Motor neuron (in vitro differentiated cells): ENCODE measurements at places on chromosomes 5 and 9. TPM values are rescaled to one million over a fixed set of nuclear protein-coding genes. Genes with fewer than 3 reads are reported as not detected.
A peak's percentile ranks its signal among the peaks of the same experiment; 100 is the strongest.

DNA sequence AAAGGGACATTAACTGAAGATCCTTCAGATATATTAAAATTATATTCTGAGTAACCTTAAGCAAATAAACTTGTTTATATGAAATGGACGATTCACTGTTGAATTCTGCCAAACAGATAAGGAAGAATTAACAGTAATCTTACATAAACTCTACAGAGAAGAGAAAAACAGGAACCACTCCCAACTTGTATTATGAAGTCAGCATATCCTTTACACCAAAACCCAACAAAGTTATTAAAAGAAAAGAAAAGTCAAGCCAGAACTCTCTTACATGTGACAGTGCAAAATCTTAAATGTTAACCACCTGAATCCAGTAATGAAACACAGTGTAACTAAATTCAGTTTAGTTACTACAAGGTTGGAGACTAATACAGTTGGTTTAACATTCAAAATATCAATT lies 185.8 kb downstream of the DEPDC1B start:
- no peak for ATAC-seq

- no peak for ATAC-seq
Measured at GRCh38 chr5:43619911-43620310, 16.9 kb downstream of the NNT start.

Gene AGXT2
- 0.27 TPM in 1 of 2 replicates, not detected in the other for total RNA-seq

- no peak for ATAC-seq
Measured at GRCh38 chr5:67636091-67636490, 439.5 kb upstream of the CD180 start.

DNA sequence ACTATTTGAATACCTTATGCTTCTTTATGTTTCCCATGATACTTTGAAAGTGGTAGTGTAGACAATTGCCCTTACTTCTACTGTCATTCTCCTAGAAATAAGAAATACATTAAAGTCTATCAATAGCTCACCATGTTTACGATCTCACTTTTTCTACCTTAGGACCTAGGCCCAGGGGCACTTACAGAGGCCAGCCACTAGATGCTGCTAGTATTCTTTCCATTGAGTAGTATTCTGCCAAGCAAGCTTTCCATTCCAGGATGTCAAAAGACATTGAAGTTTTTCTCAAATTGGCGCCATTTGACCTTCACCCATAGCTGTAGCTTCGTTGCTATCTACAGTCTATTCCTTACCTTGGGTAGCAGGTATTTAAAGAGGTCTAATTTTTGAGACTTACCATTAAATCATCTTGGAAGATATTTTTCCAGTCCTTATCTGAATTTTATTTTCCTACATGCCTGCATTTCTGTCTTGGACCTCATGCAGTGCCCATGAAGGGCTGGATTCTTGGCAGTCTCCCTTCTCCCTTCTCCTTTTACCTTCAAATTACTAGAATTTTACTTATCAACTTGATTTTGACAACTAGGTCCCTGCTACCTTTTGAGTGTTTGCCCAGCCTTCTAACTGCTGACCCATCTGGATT lies 246.0 kb upstream of the NUDT12 start:
- ATAC-seq, result peak; percentile 74

Gene PPWD1
- total RNA-seq, result 31.9 and 32.5 TPM in 2 replicates

Gene ITK
- total RNA-seq, result 0.81 and 1.0 TPM in 2 replicates

Gene QRFP
- 1.5 and 6.0 TPM in 2 replicates for total RNA-seq

- ATAC-seq, result peak; percentile 51
Measured at GRCh38 chr9:21919377-21920362, 74.5 kb downstream of the CDKN2A start.

Gene ELOVL7
- 0.21 and 0.50 TPM in 2 replicates for total RNA-seq

Gene ZDHHC11
- total RNA-seq, result 1.3 and 2.0 TPM in 2 replicates

DNA sequence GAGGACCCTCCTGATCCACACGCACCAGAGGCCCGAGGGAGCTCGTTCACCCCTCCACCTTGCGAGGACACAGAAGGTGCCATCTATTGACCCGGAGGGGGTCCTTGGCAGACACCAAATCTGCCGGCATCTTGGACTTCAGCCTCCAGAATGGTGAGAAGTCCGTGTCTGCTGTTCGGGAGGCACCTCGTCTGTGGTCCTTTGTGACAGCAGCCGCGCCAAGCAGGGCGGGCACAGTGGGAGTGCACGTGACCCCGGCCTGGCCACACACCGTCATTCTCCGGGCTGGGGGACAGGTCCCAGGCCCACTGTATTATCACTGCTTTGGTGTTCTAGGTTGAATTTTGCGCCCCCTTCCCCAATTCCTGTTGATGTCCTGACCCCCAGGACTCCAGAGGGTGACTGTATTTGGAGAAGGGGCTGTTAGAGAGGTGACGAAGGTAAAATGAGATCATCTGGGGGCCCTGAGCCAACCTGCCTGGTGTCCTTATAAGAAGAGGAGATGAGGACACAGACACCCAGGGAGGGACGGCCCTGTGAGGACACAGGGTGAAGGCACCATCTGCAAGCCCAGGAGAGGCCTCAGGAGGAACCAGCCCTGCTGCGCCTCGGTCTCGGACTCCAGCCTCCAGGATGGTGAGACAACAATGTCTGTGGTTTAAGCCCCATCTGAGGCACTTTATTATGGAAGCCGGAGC lies 15.7 kb downstream of the LPCAT1 start:
- ATAC-seq, result no peak

DNA sequence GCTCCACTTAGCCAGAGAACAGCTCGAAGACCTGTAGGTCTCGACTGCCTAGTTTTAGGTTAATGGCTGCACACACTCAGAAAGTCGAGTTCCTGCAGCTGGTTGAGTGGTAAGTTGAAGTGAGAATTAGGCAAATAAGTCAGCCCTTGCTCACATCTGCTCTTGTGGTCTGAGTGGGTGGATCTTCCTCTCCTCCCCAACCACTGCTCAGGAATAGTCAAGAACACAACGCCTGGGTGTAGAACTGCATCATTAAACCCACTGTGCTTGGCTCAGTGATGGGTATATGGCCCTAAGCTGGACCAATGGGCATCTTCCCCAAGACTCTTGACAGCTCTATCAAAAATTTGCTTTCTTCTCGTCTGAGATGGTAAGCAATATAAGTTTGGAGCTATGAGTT lies 20.9 kb upstream of the ADAM19 start:
- no peak for ATAC-seq

GRCh38 chr9:84054341-84055010 lies 73.9 kb downstream of the RMI1 start:
- no peak for ATAC-seq

DNA sequence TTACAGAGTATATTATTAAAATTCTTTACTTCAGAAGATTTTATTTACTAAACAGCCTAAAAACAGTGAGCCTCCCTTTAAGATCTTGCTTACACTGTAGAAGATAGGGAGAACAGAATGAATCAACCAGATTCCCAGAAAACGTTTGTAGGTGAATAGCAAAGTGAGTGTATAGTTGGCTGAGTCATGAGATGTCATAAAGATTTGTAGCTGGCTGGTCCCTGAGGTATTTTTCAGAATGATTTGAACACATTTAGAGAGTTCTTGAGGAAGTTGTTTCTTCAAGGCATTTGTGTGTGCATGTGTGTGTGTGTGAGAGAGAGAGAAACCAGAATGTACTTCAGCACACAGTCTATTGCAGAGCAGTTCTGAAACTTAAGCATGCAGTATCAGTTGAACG lies 159.4 kb upstream of the PRR16 start:
- peak; percentile 62 for ATAC-seq

DNA sequence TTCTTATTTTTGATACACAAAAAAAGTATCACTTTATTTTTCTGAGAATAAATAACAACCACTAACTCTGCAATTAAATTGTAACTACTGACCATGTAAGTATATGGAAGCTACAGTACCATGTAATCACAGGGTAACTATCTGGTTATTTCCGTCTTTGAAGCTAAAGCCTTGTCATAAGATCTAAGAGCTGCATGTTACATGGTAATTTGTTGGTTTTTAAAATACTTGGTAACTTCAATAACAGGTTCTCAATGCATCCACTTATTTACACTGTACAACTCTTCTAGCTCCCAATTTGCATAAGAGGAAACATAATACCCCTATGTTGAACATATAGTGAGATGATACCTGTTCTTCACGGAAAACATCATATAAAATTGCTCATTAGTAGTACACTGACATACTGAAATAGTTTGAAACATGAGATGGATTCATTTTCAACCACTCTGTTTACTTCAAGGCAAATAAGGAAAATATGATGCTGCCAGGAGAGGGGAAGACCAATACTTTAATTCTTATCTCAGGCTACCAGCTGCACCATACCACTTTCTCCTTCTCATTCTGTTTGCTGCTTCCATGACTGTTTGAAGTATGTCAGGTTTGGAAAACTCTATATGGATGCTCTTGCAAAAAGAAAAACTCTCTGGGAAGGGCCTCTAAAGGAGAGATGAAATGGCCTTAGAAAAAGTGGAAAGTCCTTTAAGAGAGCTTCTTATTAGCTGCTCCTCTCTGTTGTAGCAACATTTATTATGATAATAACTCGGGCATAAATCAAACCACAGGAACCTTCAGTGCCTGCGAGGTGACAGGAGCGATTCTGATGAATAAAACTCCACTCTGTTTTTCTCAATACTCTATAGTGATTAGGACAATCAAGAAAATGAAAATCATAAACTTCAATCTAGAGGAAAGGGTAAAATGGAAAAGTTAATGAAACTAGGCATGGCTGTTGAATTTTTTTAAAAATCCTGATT lies 150.2 kb downstream of the KIAA0825 start:
- no peak for ATAC-seq

Gene TAF11L5
- 4.0 TPM in 1 of 2 replicates, not detected in the other for total RNA-seq

Gene INSL6
- total RNA-seq, result not detected in 2 replicates

DNA sequence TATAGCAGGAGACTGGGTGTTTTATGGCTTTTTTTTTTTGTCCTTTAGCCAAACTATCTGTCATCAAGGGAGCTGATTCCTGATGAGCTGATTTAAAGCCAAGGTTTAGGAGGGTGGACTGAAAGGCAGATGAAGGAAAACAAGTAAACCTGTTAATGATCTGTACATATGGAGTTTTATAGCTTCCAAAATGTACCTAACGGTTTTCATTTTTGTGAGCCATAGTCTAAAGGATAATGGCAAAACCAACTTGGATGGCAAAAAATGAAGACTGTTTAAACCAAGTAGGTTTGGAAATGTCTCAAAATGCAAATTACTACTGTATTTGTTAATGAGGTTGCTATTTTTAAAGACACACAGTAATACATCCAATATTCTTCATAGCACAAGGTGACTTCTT lies 281.5 kb downstream of the YTHDC2 start:
- no peak for ATAC-seq

Gene DDX4
- total RNA-seq, result not detected in 2 replicates

- peak; percentile 93 for ATAC-seq
Measured at GRCh38 chr5:132883261-132883834, 9.9 kb downstream of the LEAP2 start.

DNA sequence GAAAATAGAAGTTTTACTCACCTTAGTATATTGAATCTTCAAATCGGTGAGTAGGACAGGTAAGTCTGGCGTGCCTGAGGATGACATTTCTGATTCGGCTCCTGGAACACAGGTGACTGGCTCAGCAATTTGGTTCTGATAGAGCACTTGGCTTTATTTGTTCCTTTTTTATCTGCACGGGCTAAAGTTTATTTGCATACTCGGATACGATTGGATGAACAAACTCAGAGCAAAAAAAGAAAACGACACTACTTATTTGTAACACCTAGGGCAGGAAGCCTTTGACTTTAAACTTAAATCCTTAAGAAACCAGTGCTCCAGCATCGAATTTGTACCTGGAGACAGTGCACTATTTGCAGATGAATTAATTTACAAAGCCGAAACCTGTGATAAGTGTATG lies at the start of gene ALDH1A1:
ALDH1A1 (minus strand) TSS at position 140 of the 400 bp plus-strand sequence; CDS start at position 87, 53 bp downstream.
- ATAC-seq, result no peak

DNA sequence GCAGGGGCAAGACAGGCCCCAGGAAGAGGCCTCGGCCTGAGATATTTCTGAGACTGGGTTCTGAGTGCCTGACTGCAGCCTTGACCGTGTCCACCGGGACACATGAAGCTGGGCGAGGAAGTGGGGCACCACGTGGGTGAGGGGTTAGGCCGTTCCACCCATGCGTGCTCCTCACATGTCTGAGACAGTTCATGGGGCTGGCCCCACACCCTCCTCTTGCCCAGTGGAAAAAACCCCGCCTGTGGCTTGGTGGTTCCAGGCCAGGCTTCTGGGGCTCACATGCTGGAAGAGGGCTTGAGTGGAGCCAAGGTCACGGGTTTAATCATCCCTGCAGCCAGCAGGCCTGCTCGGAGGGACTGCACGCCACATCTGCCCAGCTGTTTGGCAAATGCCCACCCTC lies 11.4 kb downstream of the HMCN2 start:
- no peak for ATAC-seq

GRCh38 chr9:90141723-90142122 lies 500.9 kb downstream of the DIRAS2 start:
- ATAC-seq, result no peak

DNA sequence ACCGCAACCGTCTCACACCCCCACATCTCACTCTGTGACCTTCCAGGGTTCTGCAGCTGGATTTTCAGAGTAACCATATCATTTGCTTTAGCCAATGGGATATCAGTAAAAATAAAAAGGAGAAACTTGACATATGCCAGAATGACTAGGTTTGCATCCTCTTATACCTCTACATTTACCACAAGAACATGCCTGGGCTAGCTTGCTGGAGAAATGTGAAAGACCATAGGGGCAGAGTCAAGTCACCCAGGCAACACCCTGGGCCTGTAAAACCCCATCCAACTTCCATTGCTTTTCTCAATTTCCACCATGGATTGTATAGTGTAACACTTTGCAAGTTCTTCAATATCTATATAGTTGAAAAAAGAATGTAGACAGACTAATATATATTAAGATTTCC lies 731.1 kb downstream of the PTPRD start:
- ATAC-seq, result no peak

Gene SPINK4
- total RNA-seq, result not detected in 2 replicates

- no peak for ATAC-seq
Measured at GRCh38 chr5:169197343-169197742, 103.6 kb downstream of the SLIT3 start.

DNA sequence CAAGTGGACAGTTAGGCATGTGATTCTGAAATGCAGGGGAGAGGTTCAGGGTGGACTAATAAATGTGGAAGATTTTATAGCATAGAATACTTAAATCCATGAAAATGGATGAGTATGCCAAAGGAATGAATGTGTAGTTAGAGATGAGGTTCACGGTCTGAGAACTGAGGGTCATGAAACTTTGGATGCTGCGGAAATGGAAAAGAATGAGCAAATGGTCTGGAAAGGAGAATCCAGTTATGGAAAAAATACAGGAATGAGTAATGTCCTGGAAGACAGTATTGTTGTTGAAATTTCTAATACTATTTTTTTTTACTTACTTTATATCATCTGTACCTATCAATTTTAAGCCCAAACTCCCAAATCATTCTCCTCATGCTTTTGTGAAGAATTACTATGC lies 2369.4 kb downstream of the MAT2B start:
- no peak for ATAC-seq

Gene TPM2
- 59.2 and 60.4 TPM in 2 replicates for total RNA-seq

DNA sequence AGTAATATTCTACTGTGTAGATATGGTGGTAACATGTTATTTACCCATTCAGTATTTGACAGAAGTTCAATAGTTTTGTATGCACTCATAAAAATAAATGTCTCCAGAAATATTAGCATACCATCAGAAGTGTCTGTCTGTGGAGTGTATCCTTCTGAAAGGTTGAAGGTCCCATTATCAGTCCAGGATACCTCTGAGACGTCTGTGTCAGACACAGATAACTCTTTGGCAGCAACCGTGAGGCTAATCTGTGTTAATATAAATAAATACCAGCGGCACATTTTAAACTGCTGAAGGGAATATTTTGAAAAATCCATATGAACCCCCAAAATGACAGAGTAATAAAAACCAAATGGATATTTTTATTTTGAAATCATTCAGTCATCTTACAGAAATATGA lies 11.9 kb upstream of the ZNF622 start:
- no peak for ATAC-seq
